Small intestine (tissue), 16 donors: ENCODE measurements at places on chromosomes 6 and 20.

- no peak for DNase-seq
These were observed 2.5 kb upstream of the SNTA1 start for GRCh38 chr20:33445881-33446625.

DNA sequence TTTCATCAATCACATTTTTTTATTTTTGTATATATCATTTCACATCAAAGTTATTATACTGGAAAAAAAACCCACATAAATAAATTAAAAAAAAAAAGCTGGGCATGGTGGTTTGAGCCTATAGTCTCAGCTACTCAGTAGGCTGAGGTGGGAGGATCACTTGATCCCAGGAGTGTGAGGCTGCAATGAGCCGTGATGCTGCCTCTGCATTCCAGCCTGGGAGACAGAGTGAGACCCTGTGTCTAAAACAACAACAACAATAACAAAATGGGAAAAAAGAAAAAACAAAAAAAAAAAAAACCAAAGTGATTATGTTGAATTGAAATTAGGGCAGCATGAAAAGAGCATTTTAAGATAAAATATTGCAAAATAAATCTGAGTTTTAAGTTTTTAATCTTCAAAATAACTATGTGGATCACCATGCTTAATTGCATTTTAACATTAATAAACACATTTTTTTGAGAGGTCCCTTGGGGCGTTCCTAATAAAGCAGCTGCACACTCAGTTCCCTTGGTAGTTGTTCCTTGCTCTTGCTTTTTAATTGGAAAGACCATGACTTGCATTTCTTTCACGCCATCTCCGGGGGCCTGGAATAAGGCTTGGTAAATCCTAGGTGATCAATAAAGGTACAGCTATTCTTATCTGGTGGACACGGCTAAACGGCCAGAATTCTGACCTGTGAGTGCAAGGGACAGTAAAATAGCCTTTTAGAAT lies 15.1 kb downstream of the NOX3 start:
- DNase-seq, result no peak

- peak; percentile 27 for DNase-seq
These were observed 4.9 kb downstream of the CLIC5 start for GRCh38 chr6:46010771-46011170.

GRCh38 chr6:160505970-160506369 lies 157.8 kb downstream of the SLC22A3 start:
- no peak for DNase-seq

DNA sequence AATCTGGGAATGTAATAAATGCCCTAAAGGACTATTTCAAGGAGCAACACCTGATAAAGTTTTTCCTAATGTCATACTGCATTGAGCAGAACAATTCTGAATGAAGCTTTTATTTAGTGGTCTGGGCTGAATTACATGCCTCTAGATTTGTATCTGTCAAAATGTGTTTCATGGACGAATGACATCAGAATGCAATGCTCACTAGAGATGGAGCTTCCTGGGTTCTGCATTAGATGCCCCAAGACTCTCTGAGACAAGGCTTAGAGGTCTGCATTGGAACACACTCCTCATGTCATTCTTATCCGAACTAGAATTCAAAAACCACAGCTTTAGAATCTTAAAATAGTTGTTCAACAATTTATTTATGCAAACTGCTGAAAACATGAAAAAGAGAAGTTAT lies 62.0 kb downstream of the SYNE1 start:
- DNase-seq, result no peak

- DNase-seq, result no peak
These were observed 87.4 kb downstream of the TMEM200A start for GRCh38 chr6:130453230-130453629.

DNA sequence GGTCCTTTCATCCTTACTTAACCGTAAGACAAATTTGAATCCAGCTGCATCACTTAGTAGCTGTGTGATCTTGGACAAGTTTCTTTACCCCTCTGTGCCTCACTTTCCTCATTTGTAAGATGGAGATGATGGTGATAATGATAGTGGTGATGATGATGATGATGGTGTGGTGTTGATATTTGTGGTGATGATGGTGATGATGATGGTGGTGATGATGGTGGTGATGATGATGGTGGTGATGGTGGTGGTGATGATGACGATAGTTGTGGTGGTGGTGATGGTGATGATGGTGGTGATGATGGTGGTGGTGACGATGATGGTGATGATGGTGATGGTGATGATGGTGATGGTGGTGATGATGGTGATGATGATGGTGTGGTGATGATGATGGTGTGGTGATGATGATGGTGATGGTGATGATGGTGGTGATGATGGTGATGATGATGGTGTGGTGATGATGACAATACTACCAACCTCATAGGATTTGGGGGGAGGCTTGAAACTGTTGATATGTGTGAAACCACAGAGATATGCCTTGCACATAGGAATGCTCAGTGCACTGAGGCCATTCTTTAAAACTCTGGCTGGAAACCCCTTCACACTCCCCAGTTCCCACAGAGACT lies 233.2 kb downstream of the LY86 start:
- DNase-seq, result no peak

GRCh38 chr6:141705431-141705830 lies 427.3 kb upstream of the GJE1 start:
- DNase-seq, result no peak

- DNase-seq, result no peak
These were observed 1027.9 kb upstream of the ADGRB3 start for GRCh38 chr6:67606906-67607828.

DNA sequence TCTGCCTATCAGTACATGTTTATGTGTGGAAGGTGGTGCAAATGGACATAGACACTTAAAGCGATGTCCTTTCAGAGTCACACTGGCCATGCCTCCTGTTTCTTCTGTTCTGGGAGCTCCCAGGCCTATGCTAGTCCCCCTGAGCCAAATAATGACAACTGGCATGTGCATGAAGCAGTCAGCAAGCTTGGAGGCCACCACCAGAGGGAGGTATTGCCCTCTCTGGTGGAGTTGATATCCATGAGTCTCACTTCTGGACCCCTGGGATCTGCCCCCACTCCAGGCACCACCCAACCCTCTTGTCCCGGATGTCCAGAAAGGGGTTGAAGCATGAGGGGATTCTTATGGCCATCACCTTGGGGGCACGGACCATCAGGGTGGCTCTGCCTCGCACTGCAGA lies 172.2 kb downstream of the AIG1 start:
- DNase-seq, result peak; percentile 37

DNA sequence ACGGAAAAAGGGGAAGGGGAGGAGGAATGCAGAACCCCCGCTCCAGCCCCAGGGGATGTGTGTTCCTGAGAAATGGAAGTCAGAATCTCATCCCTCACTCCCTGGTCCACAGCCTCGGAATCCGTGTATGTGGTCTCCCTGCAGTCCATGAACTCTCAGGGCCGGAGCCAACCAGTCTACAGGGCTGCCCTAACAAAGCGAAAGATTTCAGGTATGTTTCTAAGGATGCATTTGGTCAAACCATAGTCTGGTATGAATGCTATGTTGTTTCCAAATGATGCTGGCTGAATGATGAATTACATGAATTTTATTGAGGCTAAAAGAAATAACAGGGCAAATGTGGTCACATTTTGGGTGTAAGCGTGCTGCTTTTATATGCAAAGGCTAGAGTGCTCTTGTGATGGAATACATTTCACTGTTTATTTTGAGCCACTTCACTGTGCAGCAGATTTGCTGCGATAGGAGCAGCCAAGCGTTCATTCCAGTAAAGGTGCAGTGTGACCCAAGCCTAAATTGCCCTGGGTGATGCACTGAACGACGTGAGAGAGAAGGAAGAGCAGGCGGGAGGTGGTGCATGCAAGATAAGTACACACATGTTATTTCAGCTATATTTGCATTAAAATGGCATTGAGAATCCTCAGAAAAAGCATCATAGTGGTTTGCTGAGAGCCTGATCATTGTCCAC lies 52.4 kb downstream of the FNDC1 start:
- no peak for DNase-seq

DNA sequence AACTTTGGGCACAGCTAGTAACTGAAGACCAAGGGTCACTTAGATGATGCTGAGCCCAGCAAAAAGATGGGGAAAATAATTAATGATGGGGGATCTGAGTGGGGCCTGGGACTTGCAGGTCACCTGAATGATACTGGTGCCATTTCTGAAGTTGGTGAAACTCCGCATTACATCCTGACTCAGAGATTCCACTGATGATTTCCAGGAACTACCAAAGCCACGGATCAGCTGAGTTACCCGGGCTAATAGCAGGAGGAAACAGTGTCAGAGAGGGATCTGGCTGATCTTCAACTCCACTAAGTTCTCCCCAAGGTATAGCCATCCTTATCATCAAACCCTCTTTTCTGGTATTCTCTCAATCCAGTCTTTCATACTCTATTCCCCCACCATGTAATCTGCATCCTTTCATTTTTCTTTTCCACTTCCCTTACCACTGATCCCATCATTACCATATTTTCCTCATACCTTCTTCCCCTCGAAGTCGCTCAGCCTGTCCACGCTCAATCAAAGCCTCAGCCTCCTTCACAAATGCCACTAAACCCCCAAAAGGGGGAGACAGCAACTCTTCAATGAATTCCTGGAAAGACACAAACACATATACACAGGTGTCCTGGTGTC lies 20.2 kb downstream of the VPS52 start:
- DNase-seq, result no peak

DNA sequence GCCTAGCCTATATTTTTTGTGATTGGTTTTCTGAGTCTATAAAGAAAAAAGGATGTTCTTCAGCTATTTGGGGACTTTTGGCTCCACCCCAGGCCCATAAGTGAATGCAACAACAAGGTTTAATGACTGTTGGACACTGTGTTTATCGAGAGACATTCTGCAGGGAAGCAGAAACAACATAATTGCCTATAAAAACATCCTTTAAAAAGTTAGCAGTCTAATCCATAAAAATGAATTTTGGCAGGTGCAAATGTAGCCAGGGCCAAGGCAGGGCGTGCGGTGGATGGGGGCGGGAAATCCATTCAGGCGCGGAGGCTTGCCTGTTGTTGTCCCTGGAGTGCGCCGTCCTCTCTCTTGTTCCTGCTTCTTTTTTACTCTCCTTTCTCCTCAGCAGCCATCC lies 99.3 kb downstream of the PAX1 start:
- DNase-seq, result no peak

GRCh38 chr6:45472382-45472781 lies 94.6 kb upstream of the SUPT3H start:
- no peak for DNase-seq

- DNase-seq, result no peak
These were observed 22.3 kb upstream of the APMAP start for GRCh38 chr20:25014816-25015215.

DNA sequence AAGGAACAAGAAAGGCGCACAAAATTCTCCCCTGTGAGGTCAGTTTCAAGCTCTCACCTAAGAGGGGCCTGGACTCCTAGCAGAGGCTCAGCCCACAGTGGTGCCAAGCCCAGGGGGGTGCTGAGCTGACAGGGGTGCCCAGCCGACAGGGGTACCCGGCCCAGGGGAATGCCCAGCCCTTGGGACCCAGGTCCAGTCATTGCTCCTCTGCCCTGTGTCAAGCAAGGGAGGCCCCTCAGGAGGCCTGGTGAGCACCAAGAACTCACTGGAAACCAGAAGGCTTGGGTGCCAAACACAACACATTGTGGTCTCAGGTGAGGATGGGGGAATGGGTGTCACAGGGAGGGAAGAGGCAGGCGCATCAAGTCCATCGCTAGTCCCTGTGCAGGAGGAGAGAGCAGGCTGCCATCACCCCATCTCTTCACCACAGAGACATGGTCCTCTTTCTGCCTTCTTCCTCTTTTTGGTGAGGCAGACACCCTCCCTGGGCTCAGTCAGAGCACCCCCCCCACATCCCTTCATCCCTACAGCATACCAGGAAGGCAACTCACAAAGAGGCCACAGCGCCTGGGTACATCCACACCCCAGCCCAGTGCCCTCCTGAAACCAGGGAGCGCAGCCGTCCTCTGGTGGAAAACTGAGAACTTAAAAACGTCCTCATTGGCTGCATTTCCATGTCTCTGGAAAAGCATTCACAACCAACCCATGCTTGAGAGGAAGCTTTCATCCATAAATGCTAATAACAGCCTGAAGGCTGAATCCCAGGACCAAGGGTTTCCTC lies 111.3 kb downstream of the BANF2 start:
- DNase-seq, result no peak

GRCh38 chr6:170008294-170008785 lies 256.9 kb downstream of the ERMARD start:
- DNase-seq, result no peak

- DNase-seq, result peak; percentile 74
These were observed 2.1 kb downstream of the VEGFA start for GRCh38 chr6:43771858-43772680.

DNA sequence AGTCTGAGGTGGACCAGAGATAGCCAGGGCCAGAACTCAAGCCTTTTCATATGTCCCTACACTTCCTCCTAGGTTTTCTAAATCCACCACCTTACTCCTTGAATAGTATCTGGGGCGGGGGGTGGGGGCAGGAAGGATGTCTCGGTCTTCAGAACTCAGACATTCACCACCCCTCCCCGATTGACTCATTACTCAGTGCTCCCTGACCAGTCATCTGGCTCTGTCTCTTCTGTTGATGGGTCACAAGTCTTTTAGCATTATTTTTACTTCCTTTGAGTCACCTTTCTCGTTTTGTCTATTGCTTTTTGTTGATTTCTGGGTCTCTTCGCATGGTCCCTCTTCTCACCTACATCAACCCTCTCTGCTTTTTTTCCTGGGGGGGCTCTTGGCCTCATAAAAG lies 23.3 kb downstream of the NOX3 start:
- DNase-seq, result no peak

GRCh38 chr6:36329798-36330291 lies 6.8 kb downstream of the BNIP5 start:
- DNase-seq, result no peak

DNA sequence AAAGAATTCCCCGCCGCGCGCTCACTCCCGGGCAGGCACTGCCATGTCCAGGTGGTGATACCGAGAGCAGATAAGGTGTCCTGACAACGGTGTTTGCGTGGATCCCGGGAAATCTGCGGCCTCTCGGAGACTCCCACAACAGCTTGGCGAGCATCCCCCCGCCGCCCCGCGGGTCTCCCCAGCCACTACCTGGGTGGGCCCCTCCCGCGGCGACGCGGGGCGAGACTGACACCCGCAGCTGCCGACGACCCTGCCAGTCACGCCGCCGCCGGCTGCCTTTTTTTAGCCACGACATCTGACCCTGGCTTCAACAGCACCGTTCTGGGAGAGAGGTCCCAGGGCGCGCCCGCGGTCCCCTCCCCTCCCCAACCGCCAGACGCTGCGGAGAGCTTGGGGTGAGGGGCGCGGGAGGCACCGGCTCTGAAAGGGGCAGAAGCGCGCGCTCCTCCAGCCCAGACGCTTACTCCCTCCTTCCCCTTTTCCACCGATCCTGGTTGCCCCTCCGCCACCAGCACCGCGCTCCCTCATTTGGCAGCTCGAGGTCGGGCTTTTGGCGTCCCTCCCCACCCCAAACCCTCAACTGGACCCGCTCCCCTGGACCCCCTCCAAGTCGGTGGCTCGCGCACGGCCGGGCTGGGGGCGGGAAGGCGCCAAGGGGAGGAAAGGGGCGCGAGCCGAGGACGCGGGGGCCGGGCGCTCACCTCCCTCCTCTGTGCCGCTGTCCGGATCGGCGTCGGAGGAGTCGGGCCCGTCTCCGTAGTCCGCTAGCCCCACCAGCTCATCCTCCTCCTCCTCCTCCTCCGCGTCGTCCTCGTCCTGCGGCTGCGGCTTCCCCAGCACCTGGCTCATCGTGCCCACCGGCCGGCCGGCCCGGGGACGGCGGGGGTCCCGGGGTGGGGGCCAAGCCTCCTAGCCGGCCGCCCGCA lies 665 bp downstream of the RRAGD start:
- DNase-seq, result peak; percentile 72
